ENCODE measurements at places on chromosomes 5 and 9.

DNA sequence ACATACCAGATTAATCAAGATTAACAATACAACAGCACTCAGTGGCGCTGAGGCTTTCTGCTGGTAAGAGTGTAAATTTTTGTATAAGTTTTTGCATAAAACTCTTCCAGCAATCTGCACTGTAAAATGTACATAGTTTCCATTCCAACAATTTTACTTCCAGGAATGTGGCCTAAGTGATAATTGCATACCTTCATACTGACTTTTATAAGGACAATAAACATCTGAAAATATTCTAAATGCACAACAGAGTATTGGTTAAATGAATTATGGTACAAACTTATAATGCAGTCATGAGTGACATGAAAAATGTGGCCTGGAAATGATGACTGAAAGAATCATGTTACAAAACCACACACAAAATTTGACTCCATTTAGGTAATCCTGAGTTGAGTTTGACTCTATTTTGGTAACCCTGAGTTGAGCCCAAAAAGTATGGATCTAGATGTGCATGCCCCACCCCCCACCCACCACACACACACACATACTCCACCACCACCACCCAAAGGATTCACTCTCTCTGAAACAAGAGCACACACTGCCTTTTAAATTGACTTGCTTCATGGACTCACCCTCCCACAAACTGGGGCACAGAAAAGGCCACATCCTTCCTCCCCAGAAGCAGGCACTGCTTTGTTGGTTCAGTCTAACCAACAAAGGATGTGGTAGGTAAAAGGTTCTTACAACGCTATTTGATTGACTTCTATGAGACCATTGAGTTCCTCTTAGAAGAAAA, 137.6 kb downstream of the SUSD1 start:
- DNase-seq = peak; percentile 61
- H3K36me3 ChIP-seq = peaks cover 6% of the 10 kb centered on the region
- peak overlapping the region; percentile 45 for H3K4me3 ChIP-seq
- H3K4me1 ChIP-seq = peaks cover 76% of the 10 kb centered on the region

GRCh38 chr9:33676746-33677505, 118.4 kb upstream of the PRSS3 start:
- no peaks in the 10 kb centered on the region for H3K36me3 ChIP-seq
- H3K4me1 ChIP-seq = peaks cover 8% of the 10 kb centered on the region
- H3K27ac ChIP-seq = peak overlapping the region; percentile 64
- peak overlapping the region; percentile 84 for H3K4me3 ChIP-seq

GRCh38 chr5:73136055-73136562, 15.7 kb downstream of the TMEM171 start:
- no peak overlapping the region for H3K27ac ChIP-seq
- no peaks in the 10 kb centered on the region for H3K36me3 ChIP-seq
- DNase-seq = no peak
- no peak overlapping the region for H3K4me3 ChIP-seq
- H3K27me3 ChIP-seq = peaks cover 59% of the 10 kb centered on the region
- no peaks in the 10 kb centered on the region for H3K4me1 ChIP-seq

- no peak for DNase-seq
- no peak overlapping the region for H3K27ac ChIP-seq
- no peak overlapping the region for H3K4me3 ChIP-seq
- H3K36me3 ChIP-seq = no peaks in the 10 kb centered on the region
- H3K4me1 ChIP-seq = no peaks in the 10 kb centered on the region
- H3K27me3 ChIP-seq = no peaks in the 10 kb centered on the region
Measured at GRCh38 chr9:8733131-8733954, 933.8 kb upstream of the DMAC1 start.

GRCh38 chr5:138138949-138139780, at the start of gene NME5:
TSS of gene NME5 (minus strand) at chr5:138139428. CDS start at chr5:138138780, 648 bp downstream.
- no peaks in the 10 kb centered on the region for H3K36me3 ChIP-seq
- H3K4me3 ChIP-seq = no peak within 1 kb of the TSS
- peaks cover 11% of the 10 kb centered on the region for H3K4me1 ChIP-seq

DNA sequence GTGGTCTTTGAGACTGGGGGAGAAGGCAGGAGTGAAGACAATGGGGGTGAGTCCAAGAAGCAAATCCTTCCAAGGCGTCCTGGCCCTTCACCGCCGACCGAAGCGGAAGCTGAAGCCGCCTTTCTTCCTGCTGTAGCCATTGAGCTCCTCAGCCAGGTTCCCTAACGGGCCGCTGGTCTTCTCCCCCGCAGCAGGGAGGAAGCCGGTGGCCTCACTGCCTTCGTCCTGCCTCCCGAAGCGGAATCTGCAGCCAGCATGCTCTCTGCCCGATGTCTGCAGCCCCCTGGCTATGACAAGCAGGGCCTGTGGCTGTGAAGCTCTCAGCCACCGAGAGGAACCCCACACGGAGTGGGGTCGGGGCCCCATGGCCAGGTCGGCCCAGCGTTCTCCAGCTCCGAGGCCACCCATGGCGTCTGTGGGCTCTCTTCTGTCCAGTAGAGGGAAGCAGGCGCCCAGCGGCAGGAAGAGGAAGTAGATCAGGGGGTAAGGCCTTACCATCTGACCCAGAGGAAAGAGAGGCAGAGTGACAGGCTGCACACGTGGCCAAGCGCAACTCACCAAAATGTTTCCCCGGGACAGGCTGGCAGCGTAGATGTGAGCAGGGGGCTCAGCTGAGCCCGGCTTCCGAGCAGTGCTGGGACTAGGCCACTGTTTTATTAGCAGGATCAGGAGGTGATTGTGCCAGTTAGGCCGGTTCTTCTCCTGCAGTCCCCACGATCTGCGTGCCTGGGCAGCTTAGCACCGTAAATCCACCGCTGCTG, 3.1 kb downstream of the QRFP start:
- H3K4me1 ChIP-seq = no peaks in the 10 kb centered on the region
- no peaks in the 10 kb centered on the region for H3K36me3 ChIP-seq
- DNase-seq = no peak
- H3K4me3 ChIP-seq = no peak overlapping the region
- no peak overlapping the region for H3K27ac ChIP-seq

GRCh38 chr9:94928691-94929368, 202.3 kb downstream of the AOPEP start:
- H3K27me3 ChIP-seq = no peaks in the 10 kb centered on the region
- no peaks in the 10 kb centered on the region for H3K36me3 ChIP-seq
- H3K4me3 ChIP-seq = no peak overlapping the region
- no peaks in the 10 kb centered on the region for H3K4me1 ChIP-seq

GRCh38 chr9:75612754-75613153, 277.7 kb upstream of the PCSK5 start:
- peaks cover 13% of the 10 kb centered on the region for H3K27me3 ChIP-seq
- H3K4me3 ChIP-seq = no peak overlapping the region
- DNase-seq = no peak

All from activated naive CD8-positive, alpha-beta T cell treated with anti-CD3 and anti-CD28 coated beads, Interleukin-2, amount 50 U/mL, for 24 hours (primary cell).